Activated CD8-positive, alpha-beta memory T cell treated with anti-CD3 and anti-CD28 coated beads for 48 hours (primary cell): ENCODE measurements at places on chromosomes 5 and 9.

DNA sequence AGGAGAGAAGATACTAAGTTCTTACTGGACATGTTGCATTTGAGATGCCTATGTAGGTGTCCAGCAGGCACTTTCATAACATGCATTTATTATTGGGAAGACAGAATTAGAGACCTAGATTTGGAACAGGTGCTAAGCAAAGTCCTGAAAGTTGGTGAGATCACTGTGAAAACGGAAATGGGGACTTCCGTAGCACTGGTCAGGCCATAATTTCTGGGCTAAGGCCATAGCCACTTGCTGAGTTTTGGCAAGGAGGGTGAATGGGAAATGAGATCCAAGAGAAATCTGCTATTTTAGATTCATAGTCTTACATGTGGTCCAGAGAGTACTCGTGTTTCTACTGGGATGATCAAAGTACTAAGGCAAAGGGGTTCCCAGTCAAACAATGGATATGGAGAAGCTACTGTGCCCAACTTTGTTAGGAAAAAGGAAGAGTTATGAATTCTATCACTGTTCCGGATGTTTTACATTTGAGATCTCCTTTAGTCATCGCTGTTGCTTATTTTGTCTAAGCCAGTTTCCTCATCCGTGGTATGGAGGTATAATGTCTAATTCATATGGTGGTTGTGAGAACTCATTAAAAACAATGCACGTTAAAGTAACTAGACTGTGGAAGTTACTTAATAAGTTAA is 33.4 kb downstream of the TEK start:
- no peak for DNase-seq

DNA sequence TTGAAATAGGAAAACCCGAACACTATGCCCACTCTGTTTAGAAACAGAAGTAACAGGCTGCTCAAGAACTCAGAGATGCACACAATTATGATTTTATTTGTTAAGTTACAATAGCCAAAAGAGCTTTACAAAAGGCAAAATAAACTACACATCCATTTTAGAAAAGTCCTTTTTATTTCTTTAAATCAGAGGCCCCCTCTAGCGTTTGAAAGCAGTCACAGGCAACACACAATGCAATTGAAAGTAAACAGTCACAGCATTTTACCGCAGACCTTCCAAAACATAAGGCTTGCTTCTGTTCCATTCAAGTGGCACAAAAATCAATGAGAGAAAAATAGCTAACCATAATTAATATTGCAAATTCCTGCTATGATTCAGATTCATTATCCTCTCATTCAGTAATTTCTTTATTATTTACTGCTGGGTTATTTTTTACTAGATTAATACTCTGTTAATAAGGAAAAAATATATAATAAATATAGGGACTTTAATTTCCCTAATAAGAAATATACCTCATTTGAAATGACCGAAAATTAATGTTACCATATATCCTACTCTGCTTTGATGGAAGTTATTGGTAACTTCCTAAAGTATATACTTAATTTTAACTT is 78.3 kb downstream of the CEP120 start:
- no peak for DNase-seq

DNA sequence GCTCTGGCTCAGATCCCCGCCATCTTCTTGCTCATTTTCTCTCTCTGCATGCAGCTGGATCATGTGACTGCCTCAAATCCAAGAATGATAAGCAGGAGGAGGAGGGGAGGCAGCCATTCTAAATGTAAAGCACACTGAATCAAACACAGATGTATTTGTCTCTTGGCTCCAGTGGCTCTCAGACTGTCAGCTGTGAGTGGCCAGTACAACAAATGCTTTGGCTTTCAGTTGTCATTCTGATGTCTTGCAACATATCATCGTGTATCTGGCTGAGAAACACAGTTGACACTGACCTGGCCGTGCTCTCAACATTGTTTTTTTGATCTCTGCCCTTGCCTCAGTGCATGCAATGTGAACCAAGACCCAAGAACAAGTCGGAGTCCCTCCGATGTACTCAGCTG is 233.1 kb downstream of the ADAMTSL1 start:
- no peak for DNase-seq

- no peak for DNase-seq
Observed at GRCh38 chr5:75648712-75649111, 37.5 kb downstream of the ANKDD1B start.

GRCh38 chr5:170265522-170265921 is 32.1 kb downstream of the LCP2 start:
- no peak for DNase-seq

GRCh38 chr9:88829276-88829675 is 162.0 kb upstream of the S1PR3 start:
- no peak for DNase-seq

- no peak for DNase-seq
Observed at GRCh38 chr5:80712919-80713318, 58.1 kb upstream of the DHFR start.

- no peak for DNase-seq
Observed at GRCh38 chr9:128104171-128104618, 23.3 kb downstream of the PTGES2 start.
